ENCODE measurements at places on chromosomes 3 and 15.

GRCh38 chr3:9690451-9691450 lies 12.9 kb upstream of the CPNE9 start:
- peak; percentile 50 for DNase-seq

DNA sequence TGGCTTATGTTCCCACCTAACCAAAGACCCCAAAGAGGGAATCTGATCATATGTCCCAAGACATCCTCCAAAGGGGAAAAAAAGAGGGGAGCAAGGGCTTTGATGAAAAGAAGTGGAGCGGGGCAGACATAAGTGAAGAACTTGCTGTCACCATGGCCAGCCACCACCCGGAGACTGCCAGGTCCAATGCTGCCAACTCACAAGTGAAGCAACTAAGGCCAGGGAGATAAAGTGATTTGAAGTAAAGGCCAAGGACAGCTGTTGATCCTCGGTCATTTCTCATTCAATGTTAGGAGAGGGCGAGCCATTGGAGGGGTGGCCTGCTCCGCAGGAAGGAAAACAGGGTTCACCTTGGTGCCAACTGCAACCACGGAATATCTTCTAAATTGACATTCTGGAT lies 72.6 kb upstream of the C3orf80 start:
- DNase-seq, result no peak

DNA sequence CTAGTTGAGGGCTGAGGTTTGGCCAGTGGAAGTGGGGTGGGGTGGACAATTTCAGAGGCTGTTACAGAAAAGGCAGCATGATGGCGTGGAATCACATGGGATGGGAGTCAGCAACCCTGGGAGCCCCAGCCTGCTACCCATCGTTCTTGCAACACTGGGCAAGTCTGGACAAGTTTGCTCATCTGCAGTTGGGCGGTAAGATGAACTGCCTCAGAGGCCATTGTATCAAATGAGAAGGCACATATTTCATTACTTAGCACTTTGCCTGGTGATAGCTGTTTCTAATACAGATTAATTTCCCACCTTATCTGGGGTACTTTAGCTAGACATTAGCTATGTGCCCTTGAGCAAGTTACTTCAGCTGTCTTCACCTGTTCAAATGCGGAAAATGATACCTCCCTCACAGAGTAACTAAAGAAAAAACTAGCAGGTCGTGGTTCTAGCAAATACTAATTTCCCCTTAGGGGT lies 248.9 kb downstream of the THSD4 start:
- no peak for DNase-seq

- DNase-seq, result no peak
These were observed 15.5 kb downstream of the SPTBN5 start for GRCh38 chr15:41878355-41878699.

DNA sequence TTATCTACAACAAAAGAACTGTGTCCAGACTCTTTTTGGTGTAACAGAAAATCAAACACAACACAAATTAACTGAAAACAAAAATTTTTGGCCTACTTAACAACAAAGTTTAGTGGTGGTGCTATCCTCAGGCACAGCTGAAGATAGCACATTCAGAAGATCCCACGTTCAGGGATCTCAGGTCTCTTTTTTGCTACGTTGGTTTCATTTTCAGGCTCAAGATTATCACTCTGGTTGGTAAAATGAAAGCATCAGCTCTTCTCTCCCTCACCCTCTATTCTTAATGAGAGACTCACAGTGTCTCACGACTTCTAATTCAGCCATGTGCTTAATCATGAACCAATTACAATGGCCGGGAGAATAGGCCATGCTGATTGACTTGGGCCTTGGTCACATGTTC lies 146.9 kb upstream of the PTPRG start:
- DNase-seq, result no peak

DNA sequence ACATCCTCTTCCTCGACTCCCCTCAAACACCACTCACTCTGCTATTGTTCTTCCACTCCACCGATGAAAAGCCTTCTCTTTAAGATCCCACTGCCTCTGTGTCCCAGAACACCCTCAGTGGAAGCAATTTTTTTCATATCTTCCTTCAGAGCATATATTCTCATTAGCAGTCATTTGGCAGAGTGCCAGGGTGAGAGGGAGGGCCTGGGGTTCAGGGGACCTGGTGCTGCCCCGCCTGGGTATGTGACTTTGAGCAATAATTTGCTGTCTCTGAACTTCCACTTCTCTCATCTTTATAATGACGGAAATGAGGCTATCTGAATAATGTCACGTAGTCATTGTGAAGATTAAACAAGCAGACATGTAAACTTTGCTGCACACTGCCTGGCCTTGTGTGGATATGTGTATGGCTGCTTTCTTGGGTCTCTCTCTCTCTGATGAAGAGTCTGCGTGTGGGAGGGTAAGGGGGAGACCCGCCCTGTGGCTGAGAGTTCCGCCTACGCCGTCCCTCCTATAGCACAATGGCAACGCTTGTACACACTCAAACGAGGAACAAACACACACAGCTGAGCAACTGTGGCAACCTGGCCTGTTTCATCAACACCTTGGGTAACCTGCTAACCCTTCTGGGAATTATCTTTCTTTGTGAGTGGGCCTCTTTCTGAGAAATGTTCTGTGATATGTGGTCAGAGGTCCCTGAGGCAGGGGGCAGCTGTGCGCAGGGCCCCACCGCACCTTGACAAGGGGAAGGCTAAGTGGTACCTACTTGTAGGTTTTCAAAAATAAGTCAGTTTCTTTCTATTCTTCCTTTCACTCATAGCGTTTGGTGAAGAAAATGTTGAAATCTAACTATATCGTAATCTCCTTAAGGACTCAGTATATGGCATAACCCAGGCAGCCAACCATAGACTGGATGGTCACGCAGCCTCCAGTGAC lies 369.8 kb downstream of the SV2B start:
- DNase-seq, result no peak

DNA sequence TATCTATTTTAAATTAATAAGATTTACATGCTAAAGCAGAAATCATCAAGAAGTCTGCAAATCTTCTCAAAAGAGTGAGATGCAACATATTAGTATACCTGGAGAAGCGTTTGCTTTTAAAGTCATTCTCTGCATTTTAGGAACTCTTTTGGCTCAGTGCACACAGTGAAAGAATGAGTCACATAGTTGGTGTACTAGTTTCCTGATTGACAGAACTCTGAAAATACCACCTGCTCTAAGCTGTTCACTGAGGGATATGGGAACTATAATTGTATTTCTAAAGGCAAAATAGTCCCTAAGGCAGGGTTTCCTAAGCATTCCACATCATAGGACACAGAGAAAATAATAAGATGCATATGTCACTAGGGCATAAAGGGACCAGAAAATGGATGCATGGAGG lies 838.5 kb downstream of the DIPK2A start:
- no peak for DNase-seq

DNA sequence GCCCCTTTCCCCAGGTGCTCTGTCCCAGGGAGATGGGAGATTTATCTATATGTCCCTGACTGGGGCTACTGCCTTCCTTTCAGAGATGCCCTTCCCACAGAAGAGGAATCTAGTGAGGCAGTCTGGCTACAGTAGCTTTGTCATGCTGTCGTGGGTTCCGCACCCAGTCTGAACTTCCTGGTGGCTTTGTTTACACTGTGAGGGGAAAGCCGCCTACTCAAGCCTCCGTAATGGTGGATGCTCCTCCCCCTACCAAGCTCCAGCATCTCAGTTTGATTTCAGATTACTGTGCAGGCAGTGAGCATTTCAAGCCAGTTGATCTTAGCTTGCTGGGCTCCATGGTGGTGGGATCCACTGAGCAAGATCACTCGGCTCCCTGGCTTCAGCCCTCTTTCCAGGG lies 35.4 kb upstream of the SLC7A14 start:
- no peak for DNase-seq

- no peak for DNase-seq
These were observed 75.6 kb upstream of the ADPGK start for GRCh38 chr15:72859017-72859756.

DNA sequence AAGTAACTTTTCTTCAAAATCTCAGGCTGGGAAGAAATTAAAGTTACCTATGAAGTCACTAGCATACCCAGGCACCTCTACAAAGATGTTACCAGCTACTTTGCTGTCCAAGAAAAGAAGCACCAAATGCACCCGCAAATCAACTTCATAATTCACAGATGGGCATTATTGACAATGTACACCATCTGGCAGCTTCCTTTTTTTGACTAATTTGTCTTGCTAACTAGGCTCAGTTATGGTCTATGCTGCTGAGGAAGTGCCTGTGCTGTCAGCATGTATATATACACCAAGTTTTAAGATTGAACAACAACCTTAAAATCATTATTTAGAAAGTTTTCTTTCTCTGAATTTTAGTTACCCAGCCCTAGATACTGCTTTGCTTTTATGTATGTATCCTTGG lies 93.8 kb downstream of the NSUN3 start:
- DNase-seq, result no peak
